ENCODE measurements at places on chromosomes 4 and X. TPM values are rescaled to one million over a fixed set of nuclear protein-coding genes. Genes with fewer than 3 reads are reported as not detected.

GRCh38 chr4:174874898-174875297 lies 43.3 kb upstream of the ADAM29 start:
- no peaks in the 10 kb centered on the region for H3K27me3 ChIP-seq
- H3K4me1 ChIP-seq, result no peaks in the 10 kb centered on the region
- no peak overlapping the region for H3K4me3 ChIP-seq

DNA sequence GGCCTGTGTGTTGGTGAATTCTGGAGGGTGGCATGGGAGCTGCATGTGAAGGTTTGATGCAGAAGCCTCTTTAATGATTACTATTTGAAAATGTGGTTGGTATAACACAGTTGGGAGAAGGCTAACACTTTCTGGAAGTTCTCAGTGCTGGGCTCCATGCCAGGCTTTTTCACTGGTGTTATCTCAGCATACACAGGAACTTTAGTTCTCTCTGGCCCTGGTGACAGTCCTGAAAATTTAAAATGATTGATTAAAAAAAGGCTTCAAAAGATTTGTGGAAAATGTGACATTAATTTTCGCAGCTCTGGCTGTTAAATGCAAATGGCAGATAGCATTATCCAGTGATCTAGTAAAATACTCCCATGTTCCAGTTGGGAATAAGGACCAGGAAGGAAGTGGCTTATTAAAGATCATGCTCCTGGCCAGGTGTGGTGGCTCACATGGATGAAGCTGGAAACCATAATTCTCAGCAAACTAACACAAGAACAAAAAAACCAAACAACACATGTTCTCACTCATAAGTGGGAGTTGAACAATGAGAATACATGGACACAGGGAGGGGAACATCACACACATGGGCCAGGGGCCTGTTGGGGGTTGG lies 36.6 kb downstream of the DIPK2B start:
- no peak overlapping the region for H3K4me3 ChIP-seq
- no peaks in the 10 kb centered on the region for H3K27me3 ChIP-seq
- H3K4me1 ChIP-seq, result no peaks in the 10 kb centered on the region
- H3K27ac ChIP-seq, result no peak overlapping the region
- no peaks in the 10 kb centered on the region for H3K36me3 ChIP-seq
- no peak for DNase-seq

- H3K4me3 ChIP-seq, result peak overlapping the region; percentile 69
- H3K27ac ChIP-seq, result peak overlapping the region; percentile 97
- no peak for DNase-seq
- no peaks in the 10 kb centered on the region for H3K27me3 ChIP-seq
- H3K36me3 ChIP-seq, result peaks cover 12% of the 10 kb centered on the region
These were observed 40.0 kb downstream of the SEPTIN11 start for GRCh38 chr4:76989391-76990061.

- H3K27me3 ChIP-seq, result no peaks in the 10 kb centered on the region
- H3K27ac ChIP-seq, result no peak overlapping the region
- H3K4me1 ChIP-seq, result no peaks in the 10 kb centered on the region
- DNase-seq, result peak; percentile 37
These were observed 134.3 kb downstream of the AMELX start for GRCh38 chrX:11427453-11428071.

GRCh38 chr4:121339307-121339706 lies 41.5 kb downstream of the QRFPR start:
- peak; percentile 19 for DNase-seq
- no peaks in the 10 kb centered on the region for H3K36me3 ChIP-seq
- H3K27me3 ChIP-seq, result peaks cover 9% of the 10 kb centered on the region
- H3K27ac ChIP-seq, result no peak overlapping the region
- H3K4me3 ChIP-seq, result no peak overlapping the region
- H3K4me1 ChIP-seq, result no peaks in the 10 kb centered on the region

GRCh38 chrX:29913647-29914046 lies 301.7 kb upstream of the MAGEB2 start:
- H3K27ac ChIP-seq, result no peak overlapping the region
- H3K36me3 ChIP-seq, result no peaks in the 10 kb centered on the region
- DNase-seq, result no peak
- H3K4me1 ChIP-seq, result no peaks in the 10 kb centered on the region
- H3K4me3 ChIP-seq, result no peak overlapping the region
- H3K27me3 ChIP-seq, result no peaks in the 10 kb centered on the region

- no peaks in the 10 kb centered on the region for H3K4me1 ChIP-seq
- no peak for DNase-seq
- no peak overlapping the region for H3K27ac ChIP-seq
- no peak overlapping the region for H3K4me3 ChIP-seq
- H3K36me3 ChIP-seq, result no peaks in the 10 kb centered on the region
These were observed 27.7 kb downstream of the DMP1 start for GRCh38 chr4:87677731-87678130.

- no peaks in the 10 kb centered on the region for H3K27me3 ChIP-seq
- DNase-seq, result no peak
- H3K4me3 ChIP-seq, result no peak overlapping the region
- no peaks in the 10 kb centered on the region for H3K4me1 ChIP-seq
- no peaks in the 10 kb centered on the region for H3K36me3 ChIP-seq
These were observed 125.7 kb upstream of the GPC4 start for GRCh38 chrX:133541021-133541420.

GRCh38 chr4:8227201-8227770 lies 28.2 kb downstream of the SH3TC1 start:
- no peaks in the 10 kb centered on the region for H3K36me3 ChIP-seq
- H3K4me3 ChIP-seq, result no peak overlapping the region
- H3K4me1 ChIP-seq, result peaks cover 8% of the 10 kb centered on the region
- no peaks in the 10 kb centered on the region for H3K27me3 ChIP-seq

GRCh38 chr4:43348591-43348990 lies 456.1 kb downstream of the GRXCR1 start:
- H3K36me3 ChIP-seq, result no peaks in the 10 kb centered on the region
- no peak overlapping the region for H3K27ac ChIP-seq
- no peak overlapping the region for H3K4me3 ChIP-seq
- no peaks in the 10 kb centered on the region for H3K27me3 ChIP-seq

GRCh38 chr4:31592293-31592692 lies 872.1 kb downstream of the PCDH7 start:
- H3K27me3 ChIP-seq, result no peaks in the 10 kb centered on the region
- no peak overlapping the region for H3K27ac ChIP-seq
- H3K4me1 ChIP-seq, result no peaks in the 10 kb centered on the region
- H3K36me3 ChIP-seq, result no peaks in the 10 kb centered on the region

DNA sequence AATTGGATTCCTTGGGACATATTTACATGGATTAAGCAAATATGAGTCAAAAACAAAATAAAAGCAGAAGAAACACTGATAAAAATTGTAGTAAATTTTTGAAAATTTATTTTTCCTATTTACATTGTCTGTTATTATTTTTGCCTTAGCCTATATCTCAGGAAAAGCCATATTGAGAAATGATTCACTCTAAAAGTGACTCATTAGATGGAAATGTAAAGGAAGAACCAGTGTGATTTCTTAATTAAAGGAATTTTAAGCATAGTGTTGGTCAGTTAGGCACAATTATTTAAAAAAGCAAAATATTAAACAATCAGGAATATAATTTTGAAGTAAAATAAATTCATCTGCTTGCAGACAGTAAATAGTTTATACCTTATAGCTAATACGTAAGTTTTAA lies 167.4 kb upstream of the NAP1L5 start:
- no peaks in the 10 kb centered on the region for H3K27me3 ChIP-seq
- no peak overlapping the region for H3K4me3 ChIP-seq
- DNase-seq, result peak; percentile 31
- H3K4me1 ChIP-seq, result peaks cover 19% of the 10 kb centered on the region
- H3K27ac ChIP-seq, result no peak overlapping the region

- DNase-seq, result no peak
- no peaks in the 10 kb centered on the region for H3K36me3 ChIP-seq
- H3K4me1 ChIP-seq, result peaks cover 33% of the 10 kb centered on the region
- peak overlapping the region; percentile 37 for H3K27ac ChIP-seq
These were observed 45.9 kb downstream of the GAB1 start for GRCh38 chr4:143382596-143382995.

- no peaks in the 10 kb centered on the region for H3K27me3 ChIP-seq
- DNase-seq, result no peak
- no peak overlapping the region for H3K4me3 ChIP-seq
- H3K36me3 ChIP-seq, result no peaks in the 10 kb centered on the region
- H3K4me1 ChIP-seq, result no peaks in the 10 kb centered on the region
These were observed 160.0 kb downstream of the EFNB1 start for GRCh38 chrX:68988865-68989264.

DNA sequence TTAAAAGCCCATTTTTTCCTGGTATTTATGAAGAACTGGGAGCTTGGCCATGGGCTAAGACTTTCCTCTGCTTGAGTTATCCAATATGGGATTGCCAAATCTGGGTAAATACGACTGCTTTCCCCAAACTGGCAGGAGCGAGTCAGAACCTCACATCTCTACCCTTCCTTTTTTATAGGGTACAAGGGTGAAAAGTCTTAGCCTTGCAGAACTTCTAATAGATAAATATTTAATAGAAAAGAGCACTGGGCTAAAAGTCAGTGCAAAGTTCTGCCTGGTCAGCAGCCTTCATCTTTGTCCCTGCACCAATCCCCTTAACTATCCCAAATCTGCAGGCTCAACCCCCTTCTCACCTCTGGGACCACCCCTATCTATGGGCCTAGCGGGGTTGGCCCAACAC lies 61.6 kb upstream of the ACSL1 start:
- DNase-seq, result no peak
- H3K36me3 ChIP-seq, result no peaks in the 10 kb centered on the region
- no peaks in the 10 kb centered on the region for H3K4me1 ChIP-seq
- H3K4me3 ChIP-seq, result no peak overlapping the region

DNA sequence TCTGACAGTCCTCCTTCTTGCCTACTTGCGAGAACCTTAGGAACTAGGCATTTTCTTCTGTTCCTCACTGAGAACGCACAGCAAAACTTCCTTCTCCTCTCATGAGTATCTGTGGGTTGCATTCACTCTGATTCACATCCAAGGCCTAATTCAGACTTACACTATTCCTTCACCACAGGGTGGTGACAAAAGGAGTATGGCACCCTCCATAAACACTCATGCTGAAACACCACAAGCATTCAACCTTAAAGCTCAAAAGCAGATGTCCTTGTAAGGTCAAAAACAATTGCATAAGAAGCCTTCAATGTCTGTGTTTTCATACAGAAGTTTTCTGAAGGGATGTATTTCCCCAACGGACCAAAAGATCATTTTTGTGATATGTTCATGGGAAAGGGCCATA lies 147.3 kb downstream of the CORIN start:
- no peaks in the 10 kb centered on the region for H3K36me3 ChIP-seq
- H3K27me3 ChIP-seq, result no peaks in the 10 kb centered on the region

The POLN gene
- total RNA-seq, result 1.8 TPM

The FAM133A gene
- total RNA-seq, result 0.11 TPM

The FAM236D gene
- total RNA-seq, result not detected

The FGF13 gene
- total RNA-seq, result 4.6 TPM

The TREX2 gene
- total RNA-seq, result 0.76 TPM
